ENCODE measurements at places on chromosomes 1 and 21. TPM values are rescaled to one million over a fixed set of nuclear protein-coding genes. Genes with fewer than 3 reads are reported as not detected.

- DNase-seq = no peak
Measured at GRCh38 chr1:87044840-87045239, 130.4 kb downstream of the HS2ST1 start.

GRCh38 chr1:29266912-29267311, 30.6 kb downstream of the PTPRU start:
- no peak for DNase-seq

The CXADR gene
- 1.1 TPM for total RNA-seq

The SLAMF6 gene
- total RNA-seq = not detected

The PDC gene
- not detected for total RNA-seq

- DNase-seq = no peak
Measured at GRCh38 chr21:37521658-37522057, 155.1 kb downstream of the DYRK1A start.

The DR1 gene
- 34.4 TPM for total RNA-seq

The SYT2 gene
- total RNA-seq = 0.53 TPM

DNA sequence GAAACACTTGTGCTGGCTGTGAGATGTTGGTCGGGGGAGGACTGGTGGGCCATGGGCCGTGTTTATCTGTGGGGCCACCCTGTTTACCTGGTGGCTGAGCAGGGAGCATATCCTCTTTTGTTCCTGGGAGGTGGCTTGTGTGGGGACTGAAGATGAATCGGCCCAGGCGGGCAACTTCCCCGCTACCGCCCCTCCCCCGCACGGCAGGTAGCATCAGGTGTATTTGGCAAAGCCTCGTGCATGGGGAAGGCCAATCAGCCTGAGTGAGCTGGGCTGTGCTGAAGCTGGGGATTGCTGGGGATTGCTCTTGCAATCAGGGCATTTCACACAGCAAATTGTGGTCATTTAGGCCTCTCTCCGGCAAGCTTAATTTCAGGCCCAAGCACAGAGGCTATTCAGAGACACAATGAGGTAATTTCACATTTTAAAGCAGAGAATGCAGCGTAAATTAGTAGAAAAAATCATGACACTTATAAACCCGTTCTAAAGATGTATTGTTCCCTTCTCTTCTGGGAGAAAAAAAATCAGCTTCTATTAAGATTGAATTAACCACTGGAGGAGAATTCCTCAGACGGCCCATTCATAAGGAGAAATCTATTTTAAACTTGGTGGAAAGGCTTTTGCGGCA, 197.7 kb upstream of the POU3F1 start:
- no peak for DNase-seq

GRCh38 chr1:233251201-233251720, 44.3 kb downstream of the PCNX2 start:
- no peak for DNase-seq

- DNase-seq = no peak
Measured at GRCh38 chr1:247211339-247211738, 39.5 kb upstream of the ZNF124 start.
